ENCODE measurements at places on chromosomes 2 and 18.

DNA sequence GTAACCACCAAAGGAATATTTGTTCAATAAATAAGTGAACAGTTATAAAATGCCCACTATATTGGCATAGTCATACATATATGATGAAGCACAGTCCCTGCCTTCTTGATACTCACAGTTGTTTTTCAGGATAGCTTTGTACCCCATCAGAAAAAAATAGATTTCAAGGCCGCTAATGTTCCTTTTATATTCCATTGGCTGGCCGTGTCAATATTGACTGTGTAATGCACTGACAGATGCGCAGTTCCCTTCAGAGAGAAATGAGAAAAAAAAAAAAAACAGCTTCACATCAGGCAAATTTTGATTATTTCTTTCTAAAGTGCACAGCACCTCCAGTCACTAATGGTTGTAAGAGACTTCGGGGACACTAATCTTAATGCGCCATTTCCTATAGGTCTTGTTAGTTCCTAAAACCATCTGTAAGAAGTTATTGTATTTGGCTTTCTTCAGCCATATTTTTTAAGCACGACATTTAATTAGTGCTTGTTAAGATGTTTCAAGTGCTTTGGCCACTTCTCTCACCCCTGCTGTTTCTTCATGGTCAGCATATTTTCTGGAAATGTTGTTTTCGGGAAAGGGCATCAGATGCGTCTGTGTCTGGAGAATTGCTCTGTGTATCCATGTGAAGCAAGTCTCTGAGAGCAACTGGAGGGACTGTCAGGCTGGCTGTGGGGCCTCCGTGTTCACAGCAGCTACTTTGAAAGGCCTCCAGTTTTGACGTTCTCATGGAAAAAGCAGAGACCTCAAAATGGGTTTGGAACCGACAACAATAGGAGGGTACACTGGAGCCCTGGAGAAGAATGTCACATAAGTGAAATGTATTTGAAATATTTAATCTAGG lies 378.3 kb downstream of the MTX2 start:
- no peak for DNase-seq

DNA sequence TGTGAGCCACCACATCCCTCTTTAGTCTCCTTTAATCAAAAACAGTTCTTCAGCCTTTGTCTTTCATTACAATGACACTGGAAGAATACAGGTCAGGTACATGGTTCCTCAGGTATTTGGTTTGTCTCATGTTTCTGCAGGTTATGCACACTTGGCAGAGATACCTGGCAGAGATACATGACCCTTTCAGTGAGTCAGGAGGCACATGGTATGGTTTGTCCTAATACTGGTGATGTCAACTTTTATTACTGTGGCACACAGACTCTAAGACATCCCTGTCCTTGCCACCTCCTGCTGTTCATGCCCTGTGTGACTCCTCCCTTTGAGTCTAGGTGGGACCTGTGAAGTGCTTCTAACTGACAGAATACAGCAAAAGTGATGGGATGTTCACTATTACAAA lies 58.4 kb downstream of the SPIRE1 start:
- DNase-seq: no peak

- DNase-seq: no peak
These were observed 255.1 kb upstream of the LINC00305 start for GRCh38 chr18:64403784-64404503.

DNA sequence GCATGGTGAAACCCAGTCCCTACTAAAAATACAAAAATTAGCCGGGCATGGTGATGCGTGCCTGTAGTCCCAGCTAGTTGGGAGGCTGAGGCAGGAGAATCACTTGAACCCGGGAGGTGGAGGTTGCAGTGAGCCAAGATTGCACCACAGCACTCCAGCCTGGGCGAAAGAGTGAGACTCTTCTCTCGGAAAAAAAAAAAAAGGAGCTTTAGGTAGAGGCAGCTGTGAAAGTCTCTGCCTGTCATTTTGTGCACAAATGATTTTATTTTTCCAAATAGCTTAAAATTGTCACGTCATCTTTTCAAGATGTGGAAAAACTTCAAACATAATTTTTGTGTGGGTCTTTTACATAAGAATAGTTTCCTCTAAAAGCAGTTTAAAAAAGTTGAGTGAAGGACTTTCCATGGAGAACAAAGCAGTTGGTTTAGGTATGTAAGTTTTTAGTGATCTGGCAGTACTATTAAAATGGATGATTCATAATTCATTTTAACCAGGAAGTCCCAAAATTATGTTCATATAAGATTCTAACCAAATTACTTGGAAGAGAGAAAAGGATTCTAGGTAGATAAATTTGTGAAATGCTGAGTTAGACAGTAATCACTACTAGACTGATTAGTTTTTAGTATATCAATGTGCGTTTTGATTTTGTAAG lies 11.5 kb downstream of the CCNYL1 start:
- DNase-seq: no peak

DNA sequence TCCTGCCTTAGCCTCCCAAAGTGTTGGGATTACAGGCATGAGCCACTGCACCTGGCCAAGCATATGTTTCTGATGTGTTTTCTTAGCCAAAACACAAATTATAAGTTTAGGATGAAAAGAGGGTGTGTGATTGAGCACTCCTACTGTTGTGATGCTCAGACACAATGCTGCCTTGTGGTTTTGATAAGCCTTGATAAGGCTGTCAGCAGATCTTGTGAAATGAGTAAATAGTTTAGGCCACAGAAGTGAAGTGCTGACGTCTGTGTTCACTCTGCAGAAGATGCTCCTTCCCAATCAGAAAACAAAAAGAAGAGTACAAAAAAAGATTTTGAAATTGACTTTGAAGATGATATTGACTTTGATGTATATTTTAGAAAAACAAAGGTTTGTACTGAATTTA lies 24.3 kb downstream of the NCAPH start:
- no peak for DNase-seq

DNA sequence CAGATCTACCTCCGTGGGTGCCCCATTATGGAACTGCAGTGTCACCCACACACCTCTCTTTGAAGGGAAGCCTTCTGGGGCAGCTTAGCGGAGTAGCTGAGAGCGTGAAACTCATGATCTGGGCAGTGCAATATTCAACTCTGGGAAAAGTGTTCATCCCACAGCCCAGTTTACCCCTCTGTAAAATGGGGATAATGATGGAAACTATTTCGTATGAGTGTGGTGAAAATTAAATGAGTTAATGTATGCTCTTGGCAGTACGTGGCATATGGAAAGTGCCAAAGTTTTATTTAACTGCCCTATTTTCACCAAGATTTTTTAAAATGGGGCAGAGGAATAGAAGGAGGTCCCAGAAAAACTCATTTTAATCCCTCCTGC lies 11.5 kb downstream of the EVX2 start:
- no peak for DNase-seq

- no peak for DNase-seq
These were observed 74.3 kb downstream of the XRCC5 start for GRCh38 chr2:216183462-216183861.

DNA sequence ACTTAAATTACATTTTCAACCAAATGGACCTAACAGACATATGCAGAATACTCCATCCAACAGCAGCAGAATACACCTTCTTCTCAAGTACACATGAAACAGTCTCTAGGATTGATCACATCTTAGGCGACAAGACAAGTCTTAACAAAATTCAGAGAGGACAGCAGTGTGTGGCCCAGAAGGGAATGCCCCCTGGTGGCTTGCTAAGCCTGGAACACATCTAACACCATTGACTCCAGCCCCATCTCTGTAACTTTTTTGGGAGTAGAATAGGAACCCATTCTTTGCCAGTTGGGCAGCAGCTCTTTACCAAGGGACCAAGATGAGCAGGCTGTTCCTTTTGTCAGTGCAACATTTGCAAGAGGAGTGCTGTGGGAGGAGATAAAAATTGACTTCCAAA lies 249.9 kb downstream of the PLCL1 start:
- no peak for DNase-seq

DNA sequence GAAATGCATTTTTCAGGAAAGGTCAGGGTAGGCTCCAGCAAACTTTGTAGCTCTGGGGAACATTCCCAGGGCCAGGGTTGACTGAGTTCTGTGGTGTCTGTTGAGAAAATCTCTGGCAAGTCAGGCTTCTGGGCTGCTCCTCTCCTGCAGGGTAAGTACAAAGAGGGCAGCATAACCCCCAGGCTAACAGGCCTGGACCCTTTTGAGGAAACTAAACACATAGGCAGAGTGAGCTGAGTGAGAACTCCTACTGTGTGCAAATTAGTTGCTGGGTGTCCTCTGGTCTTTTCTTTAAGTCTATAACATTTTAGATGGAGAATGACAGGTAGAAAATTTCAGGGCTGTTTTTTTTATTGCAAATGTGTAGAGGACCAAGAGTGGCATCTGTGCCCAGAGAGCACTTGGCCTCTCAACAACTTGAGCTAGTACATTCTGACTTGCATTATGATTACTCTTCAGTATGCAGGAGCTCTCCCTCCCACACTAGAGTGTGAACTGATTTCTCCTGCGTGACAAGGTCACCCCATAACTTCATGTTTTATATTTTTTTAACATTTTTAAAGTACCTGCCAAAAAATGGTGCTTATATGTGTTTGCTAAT lies 49.9 kb downstream of the GPR39 start:
- DNase-seq: no peak

GRCh38 chr2:69577467-69578197 lies 65.9 kb downstream of the AAK1 start:
- no peak for DNase-seq

- DNase-seq: no peak
These were observed 158.0 kb downstream of the LTBP1 start for GRCh38 chr2:33104726-33105125.

GRCh38 chr2:143399631-143400069 lies 270.4 kb downstream of the ARHGAP15 start:
- DNase-seq: no peak

GRCh38 chr2:98158305-98158704 lies 71.3 kb downstream of the VWA3B start:
- DNase-seq: no peak

GRCh38 chr2:55302241-55302640 lies 33.2 kb upstream of the MTIF2 start:
- no peak for DNase-seq

DNA sequence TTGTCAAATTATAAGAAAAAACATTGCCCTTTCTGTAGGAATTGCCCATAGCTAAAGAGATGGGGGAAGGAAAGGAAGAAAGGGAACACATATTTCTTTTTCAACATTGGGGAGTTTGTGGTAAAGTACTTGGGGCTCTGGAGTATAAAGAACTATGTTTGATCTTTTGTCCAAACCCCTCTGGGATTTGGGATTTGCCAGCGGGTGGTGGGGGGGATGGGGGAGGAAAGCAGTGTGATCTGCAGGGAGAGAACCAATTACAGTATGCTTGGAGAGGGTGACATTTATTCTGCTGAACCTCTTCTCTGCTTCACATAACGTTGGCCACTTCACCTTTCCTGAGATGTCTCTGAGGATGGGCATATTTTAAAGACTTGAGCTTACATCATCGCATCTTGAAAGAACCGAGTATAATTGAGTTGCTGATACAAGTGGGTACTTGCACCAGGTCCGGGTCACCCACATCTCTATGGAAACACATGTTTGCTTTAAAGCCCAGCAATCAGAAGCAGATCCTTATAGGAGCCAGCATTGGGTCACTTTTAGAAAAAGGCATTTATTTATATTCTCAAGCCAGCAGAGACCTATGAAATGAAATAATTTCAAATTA lies 73.1 kb downstream of the SPATS2L start:
- no peak for DNase-seq

DNA sequence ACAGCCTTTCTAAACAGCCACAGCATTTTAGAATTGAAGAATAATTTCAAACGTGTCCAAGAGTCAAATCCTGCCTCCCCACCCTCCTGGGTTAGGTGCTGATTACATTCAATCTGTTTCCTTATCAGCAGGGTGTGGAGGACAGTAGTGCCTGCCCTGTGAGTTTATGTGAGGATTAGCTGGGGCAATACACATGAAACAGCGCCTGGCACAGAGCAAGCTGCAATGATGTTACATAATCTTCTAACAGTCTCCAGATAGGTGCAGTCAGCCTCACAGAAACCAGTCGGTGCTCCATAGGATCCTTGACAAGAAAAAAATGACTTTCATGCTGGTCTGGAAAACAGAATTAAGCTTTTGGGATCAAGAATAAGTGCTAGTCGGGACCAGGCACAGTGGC lies 91.7 kb upstream of the ITGA6 start:
- no peak for DNase-seq

DNA sequence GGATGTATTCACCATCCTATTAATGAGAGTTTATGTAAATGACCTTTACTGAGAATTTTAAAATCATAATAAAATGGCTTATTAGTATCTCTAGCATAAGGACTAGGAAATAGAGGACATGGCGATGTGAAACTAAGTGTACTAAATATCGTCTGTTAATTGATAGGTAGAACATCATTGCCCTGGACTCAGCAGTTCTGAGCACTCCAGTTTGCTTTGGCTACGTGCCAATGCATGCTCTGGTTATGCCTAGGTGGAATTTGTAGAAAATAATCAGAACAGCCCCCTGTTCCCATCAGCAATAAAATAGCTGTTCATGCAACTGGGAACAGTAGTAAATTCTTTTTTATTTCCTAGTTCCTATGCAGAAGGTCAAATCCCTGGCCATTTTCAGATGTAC lies 247.8 kb downstream of the DOK6 start:
- DNase-seq: no peak

DNA sequence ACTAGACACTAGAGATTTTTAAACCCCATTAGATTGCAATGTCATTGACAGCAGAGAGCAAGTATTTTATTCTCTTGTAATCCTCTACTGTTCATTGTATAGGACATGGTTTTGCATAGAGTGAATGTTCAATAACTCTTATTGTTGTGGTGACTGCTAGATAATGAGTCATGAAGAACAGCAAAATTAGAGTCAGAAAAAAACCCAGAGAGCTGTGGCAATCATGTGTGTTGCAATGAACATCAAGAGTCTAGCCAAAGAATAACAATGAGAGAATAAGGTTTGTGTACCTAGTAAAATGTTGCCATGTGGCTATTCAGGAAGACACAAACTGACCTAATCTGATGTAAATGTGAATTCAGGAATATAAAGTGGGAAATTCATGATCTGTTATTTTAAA lies 684.0 kb downstream of the DSC3 start:
- DNase-seq: no peak

GRCh38 chr2:75288760-75289159 lies 89.4 kb upstream of the TACR1 start:
- DNase-seq: no peak

DNA sequence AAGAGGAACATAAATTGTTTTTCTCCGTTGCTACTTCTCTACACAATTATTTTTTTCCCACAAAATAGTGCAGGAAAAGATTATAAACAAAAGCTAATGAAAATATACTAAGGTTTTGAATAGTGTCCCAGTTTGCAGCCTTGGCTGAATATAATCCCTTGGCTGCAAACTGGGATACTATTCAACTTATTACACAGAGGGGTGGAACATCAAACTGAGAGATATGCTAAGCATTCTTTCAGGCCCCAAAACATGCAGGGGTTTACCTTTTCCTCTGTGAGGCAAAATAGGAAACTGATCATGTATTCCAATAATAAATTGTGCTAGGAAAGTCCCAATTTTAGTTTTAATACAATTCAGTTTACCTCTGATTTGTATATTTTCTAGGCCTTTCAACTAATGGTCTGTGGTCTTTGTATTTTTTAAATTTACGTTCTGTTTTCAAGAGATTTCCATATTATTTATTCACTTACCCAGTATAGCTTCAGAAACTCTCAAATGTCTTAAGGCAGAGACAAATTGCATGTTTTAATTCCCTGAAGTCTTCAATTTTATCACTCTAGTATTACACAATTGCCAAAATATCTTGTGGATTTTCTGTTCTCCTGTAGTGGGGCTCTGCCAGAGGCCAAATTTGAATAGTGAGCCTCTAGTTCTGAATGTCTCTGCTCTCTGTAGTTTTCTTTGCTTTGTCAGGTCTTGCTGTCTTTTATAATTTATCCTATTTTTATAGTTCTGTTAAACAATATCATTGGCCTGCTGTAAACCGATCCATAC lies 63.9 kb downstream of the PPP1R1C start:
- no peak for DNase-seq

Measured in right lung (tissue), 10 donors.